ENCODE measurements at places on chromosomes 12 and 14. TPM values are rescaled to one million over a fixed set of nuclear protein-coding genes. Genes with fewer than 3 reads are reported as not detected.
A peak's percentile ranks its signal among the peaks of the same experiment; 100 is the strongest.

DNA sequence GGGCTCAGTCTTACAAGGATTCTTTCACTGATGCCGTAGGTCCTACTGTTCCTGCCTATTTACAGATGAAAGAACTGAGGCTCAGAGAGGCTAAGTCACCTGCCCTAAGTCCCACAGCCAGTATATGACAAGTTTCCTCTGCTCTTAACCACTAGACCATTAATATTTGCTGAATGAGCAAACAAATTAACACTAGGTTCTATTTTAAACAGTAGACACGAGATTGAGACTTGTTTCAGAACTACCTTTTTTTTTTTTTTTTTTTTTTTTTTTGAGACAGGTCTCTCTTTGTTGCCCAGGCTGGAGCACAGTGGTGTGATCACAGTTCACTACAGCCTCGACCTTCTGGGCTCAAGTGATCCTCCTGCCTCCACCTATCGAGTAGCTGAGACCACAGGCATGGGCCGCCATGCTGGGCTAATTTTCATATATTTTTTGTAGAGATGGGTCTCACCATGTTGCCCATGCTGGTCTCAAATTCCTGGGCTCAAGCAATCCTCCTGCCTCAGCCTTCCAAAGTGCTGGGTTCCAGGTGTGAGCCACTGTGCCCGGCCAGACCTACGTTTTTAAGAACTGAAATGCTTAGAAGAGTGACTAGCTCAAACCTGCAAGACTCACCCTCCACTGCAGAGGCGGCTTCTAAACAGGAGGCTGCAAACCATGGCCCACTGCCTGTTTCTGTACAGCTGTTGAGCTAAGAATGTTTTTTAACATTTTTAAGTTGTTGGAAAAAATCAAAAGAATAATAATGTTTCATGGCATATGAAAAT is 12.9 kb downstream of the SYNE3 start:
- no peak for DNase-seq

Gene HOXC12
- total RNA-seq = not detected

Gene C14orf39
- total RNA-seq = not detected

DNA sequence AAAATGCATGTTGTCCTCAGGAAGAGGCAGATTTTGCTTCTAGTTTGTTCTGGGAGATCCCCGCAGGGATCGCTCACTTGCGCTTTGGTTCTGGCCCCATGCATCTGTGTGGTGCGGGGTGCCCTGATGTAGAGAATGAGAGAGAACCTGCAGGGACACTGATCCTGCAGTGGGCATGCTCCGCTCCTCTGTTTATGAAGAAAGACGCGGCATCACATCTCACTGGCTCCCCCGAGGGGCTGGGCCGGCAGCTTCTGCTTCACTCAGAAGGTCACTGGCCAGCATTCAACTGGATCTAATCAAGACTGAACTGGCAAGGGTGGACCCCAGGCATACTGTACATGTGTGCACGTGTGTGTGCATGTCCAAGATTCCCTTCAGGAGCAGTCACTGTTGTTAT is 164.2 kb downstream of the CALM1 start:
- no peak for DNase-seq

DNA sequence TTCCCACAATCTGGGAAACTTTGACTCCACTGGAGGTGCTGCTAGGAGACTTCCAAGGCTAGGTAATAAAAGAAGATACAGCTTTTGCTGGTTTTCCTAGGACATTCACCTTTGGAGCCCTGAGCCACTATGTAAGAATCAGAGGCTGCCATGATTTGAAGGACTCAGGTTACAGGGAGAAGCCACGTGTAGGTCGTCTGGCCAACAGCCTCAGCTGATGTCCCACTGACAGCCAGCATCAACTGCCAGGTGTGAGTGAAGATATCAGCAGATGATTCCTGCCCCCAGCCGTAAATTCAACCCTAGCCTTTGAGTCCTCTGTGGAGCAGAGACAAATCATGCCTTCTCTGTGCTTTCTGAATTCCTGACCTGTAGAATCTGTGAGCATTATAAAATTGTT is 27.0 kb downstream of the SMOC1 start:
- no peak for DNase-seq

Gene TBX3
- total RNA-seq = 18.4 TPM

DNA sequence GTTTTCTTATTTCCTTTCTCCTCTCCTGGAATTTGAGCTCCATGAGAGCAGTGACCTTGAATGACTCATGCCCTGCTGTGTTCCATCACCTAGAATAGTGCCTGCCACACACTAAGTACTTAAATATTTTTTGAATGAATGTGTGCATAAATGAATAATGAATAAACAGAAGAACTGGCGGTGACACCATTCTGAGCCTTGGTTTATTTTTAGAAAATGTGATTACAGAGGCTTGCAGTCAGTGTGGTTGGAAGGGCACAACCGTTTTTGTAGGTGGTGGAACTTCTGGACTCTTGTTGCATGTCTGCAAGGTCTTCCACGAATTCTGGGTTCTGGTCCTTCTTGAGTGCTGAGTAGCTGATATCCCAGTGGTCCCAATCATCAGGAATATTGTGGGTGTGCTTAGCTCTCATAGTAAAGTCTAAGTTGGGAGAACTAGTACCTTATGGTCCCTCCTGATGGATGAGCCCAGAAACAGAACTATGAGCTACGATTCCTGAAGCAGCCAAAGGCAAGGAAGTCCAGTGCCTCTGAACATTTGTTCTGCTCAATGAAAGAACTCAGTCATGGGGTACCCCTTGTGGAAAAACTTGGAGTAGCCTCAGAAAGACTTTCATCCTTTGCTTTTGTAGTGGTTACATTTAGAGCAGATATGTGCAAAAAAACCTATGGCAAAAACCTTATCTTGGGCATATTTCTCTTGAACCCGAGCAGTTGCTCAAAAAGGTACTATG is 28.8 kb upstream of the BHLHE41 start:
- peak; percentile 97 for DNase-seq

DNA sequence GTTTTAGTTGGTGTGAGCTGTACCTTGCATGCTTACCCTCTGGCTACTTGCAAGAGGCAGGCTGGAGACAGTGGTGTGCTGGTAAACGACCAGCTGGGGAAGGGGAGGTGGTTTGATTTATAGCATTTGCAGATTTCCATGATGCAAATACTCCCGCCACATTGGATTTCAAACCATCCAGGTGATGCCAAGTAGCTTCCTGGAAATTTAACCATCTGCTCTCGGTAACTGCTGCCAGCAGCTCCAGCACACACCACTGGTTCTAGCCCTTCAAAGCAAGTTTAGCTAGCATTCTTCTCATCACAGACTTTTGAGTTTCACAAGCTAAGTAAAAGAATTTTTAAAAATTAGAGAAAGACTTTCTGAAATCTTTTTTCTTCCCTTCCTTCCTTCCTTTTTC is 104.5 kb upstream of the AMIGO2 start:
- DNase-seq = no peak

GRCh38 chr12:10940389-10940788 is 1.3 kb upstream of the TAS2R14 start:
- DNase-seq = peak; percentile 82
